ENCODE measurements at places on chromosomes 6 and 20.

DNA sequence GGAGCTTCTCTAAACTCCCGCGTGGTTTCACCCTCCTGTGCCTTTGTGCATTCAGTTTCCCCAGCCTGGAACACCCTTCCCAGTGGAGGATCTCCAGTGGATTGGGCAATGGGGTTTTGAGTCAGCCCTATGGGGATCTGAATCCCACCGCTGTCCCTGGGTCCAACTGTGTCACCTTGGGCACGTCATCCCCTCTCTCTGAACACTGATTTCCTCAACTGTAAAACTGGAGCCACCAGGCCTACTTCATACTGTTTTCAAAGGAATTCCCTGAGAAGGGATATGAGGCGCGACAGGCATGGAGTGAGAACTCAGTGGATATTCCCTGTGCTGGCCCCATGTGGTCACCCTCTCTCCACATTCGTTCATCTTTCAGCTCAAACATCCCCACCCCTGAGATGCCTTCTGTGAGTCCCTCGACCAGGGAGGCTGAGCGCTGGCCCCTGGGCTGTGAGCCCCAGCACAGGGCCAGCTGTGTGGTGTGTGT is 25.7 kb downstream of the MAFB start:
- DNase-seq, result no peak

DNA sequence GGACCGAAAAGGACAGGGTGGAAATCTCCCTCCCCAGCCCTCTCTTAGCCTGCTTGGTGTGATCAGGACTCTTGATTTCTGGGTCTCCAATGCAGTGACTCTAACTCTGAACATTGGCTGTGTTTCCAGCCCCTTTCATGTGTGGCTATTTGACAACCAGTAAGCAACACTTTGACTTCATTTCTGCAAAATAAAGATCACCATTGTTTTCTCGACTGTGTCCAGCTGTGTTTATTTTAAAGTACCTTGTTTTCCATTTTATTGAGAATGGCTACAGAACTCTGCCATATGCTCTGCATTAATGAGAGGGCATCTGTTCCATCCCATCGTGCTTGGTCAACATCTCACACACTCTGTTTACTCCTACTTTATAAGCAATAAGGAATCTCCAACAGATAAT is 60.9 kb upstream of the TAGAP start:
- peak; percentile 13 for DNase-seq

GRCh38 chr6:17202526-17202925 is 78.6 kb upstream of the RBM24 start:
- no peak for DNase-seq

- no peak for DNase-seq
Measured at GRCh38 chr6:113655761-113656160, 201.4 kb upstream of the MARCKS start.

DNA sequence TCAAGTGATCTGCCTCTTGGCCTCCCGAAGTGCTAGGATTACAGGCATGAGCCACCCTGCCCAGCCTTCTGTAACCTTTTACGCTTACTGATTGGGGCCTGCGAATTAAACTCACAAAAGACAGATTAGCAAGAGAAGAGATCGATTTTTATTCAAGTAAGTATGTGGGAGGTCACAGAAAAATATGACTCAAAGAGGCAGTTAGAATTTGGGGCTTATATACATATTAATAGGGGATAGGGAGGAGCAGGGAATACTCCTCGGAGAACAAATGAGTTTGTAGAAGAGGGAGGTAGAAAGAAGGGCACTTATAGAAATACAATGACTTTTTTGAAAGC is 78.9 kb downstream of the CD24 start:
- DNase-seq, result no peak

DNA sequence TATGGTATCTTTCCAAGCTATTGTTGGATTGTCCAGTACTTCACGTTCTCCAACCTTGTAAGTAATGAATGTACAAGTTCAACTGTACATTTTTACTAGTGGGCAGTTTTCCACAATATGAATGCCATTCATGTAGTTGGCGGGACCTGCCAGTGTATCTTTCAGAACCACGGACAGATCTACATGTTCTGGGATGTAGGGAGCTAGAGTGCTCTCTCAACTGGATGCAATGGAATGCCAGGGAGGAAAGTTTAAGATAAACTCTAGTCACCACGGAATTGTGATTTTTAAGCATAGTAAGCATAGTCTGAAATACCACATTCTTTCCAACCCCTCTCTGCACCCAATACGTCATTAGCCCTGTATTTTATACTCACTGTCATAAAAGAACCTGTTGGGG is 21.5 kb upstream of the HLA-C start:
- DNase-seq, result no peak

- no peak for DNase-seq
Measured at GRCh38 chr20:9160757-9161156, 91.9 kb downstream of the PLCB4 start.

DNA sequence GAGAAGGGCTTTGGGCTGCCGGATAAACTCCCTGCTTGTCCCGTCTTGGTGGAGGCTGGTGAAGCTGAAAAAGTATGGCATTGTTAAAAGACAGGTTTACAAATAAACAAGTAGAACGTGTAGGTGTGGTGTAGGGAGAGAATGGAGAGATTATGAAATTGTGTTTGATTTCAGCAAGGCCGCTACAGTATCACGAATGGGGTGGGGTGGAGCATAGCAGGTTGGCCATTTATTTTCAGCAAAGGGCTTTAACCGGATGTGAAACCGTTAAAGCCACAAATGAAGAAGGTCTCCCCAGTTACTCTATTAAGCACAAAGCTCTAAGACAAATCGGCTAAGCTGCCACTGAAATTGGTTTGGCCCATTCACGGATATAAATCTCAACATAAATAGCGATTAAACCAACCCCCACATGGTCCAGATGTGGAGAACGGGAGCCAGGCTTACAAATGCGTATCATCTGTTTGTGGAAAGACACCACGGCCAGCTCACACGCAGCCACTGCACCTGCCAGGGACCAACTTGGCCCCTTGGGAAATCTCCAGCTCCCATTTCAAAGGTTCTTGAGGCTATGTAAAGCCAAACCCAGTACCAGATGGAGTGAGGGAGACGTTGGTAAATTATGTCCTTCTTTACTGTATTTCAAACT is 94.0 kb downstream of the ZMYND8 start:
- no peak for DNase-seq

DNA sequence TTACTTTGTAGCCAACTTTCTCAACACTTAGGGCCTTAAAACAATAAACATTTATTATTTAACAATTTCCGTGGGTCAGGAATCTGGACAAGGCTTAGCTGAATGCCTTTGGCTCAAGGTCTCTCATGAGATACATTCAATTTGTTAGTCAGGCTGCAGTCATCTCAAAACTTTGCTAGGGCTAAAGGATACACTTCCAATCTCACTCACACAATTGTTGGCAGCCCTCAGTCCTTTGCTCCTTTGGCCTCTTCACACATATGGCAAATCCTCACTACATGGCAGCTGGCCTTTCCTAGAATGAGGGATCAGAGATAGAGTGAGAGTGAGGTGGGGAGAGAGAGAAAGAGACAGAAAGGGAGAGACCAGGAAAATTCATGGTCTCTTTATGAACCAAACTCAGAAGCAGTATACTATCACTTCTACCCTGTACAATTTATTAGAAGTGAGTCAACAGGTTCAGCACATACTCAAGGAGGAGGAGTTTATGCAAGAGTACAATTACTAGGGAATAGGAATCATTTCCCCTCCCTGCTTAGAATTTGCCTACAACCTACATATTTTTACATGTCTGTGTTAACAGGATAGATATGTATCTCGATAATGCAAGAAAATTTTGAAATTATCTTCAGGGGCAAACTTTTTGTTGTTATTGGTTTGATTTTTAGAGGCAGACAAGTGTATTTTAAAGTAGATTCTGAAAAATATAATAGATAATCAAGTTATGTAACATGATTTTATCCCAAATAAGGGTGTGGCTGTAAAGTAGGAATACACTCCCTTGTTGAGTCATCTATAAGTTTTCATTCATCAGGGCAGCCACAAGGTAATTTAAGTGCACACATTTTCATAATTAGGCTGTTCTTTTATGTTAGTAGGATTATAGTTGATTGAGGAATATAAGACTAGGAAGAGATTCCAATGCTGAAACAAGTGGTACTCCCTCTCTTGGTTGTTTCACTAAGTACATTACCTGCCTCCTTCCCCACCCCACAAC is 85.9 kb upstream of the HMGCLL1 start:
- DNase-seq, result no peak

DNA sequence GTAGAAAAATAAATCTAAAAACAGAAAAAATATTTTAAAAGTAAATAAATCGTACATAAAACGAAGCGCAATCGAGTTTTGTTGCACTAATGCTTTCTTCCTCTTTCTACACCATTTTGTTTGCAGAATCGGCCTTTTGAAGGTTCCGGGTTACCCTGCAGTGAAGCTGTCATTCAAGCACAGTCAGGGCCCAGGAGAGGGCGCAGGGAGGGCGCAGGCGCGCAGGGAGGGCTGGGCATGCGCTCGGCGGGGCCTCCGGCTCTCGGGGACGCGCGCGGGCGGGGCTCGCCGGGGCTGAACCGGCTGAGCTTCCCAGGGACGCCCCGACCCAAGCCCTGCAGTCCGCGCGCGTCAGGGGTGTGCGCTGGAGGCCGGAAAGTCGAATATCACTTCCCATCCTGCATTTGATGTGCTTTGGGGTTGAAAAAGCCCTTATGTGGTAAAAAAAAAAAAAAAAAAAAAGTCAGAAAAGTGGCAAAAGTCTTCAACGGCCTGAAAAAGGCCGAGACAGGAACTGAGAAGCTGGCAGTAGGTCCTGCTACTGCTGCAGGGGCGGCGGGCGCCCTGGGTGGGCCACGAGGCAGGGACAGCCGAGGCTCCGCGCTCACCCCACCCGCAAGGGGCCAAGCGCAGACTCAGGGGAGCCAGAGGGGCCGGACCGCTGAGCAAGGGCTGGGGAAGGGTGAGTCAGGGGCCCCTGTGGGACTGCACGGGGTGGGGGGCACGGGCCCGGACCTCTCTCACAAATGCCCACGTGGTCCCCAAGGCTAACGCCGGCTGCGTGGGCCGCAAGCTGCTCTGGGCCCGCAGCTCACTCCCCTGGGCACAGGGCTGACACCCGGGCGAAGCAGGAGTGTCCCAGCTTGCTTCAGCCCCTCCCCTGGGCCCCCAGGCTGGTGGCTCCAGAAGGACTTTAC is 40.5 kb downstream of the THBS2 start:
- peak; percentile 94 for DNase-seq

DNA sequence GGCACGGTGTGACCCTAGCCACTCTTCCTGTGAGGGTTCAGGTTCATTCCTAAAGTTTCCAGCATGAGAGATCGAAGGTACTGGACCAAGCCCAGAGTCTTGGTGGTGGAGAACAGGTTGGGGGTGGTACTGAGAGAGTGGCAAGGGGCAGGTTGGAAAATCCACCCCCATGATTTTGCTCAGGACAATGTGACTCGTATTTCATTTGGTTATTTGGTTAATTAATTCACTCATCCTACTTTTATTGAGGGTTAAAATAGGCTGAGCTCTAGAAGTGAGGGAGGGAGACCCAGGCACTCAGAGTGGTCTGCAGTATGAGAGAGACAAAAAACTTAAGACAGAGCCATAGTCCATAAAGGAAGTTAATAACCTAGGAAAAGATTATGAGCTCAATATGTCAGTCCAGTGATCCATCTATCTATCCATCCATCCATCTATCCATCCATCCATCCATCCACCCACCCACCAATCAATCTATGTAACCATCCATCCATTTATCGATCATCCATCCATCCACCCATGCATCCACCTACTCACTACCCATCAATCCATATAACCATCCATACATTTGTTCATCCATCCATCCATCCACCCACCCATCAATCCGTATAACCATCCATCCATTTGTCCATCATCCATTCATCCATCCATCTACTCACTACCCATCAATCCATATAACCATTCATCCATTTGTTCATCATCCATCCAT is 6.7 kb upstream of the BPIFB6 start:
- DNase-seq, result no peak

DNA sequence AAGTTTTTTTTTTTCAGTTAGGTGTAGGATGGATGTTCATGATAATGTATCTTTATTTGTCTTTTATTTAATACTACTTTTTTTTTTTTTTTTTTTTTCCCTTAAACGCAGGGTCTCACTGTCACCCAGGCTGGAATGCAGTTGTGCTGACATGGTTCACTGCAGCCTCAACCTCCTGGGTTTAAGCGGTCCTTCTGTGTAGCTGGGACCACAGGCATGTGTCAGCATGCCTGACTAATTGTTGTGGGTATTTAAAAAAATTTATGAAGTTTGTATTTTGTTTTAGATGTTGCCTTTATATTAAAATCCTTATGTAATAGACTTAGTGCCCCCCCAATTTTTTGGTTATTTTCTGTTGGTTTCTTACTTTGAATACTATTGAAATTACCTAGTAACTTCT is 42.6 kb downstream of the NCOA3 start:
- no peak for DNase-seq

GRCh38 chr6:36464233-36464632 is 21.4 kb downstream of the KCTD20 start:
- no peak for DNase-seq

- no peak for DNase-seq
Measured at GRCh38 chr20:38674765-38675133, 49.5 kb upstream of the SLC32A1 start.

DNA sequence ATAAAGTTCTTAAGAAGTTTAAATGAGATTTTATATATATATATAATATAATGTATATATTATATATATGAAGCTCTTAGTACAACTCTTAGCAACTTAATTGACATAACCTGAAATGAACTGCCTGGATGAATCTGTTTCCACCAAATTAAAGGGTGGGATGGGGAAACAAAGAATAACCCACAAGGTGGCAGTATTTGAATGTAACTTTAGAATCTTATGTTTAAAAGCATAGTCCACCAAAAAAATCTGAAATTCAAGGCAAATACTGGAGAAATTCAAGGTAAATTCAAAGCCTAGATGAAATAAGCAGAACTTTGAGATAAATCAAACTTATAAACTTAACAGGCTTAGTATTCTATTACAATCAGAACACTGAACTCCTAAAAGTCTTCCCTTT is 4.4 kb upstream of the IBTK start:
- DNase-seq, result no peak

DNA sequence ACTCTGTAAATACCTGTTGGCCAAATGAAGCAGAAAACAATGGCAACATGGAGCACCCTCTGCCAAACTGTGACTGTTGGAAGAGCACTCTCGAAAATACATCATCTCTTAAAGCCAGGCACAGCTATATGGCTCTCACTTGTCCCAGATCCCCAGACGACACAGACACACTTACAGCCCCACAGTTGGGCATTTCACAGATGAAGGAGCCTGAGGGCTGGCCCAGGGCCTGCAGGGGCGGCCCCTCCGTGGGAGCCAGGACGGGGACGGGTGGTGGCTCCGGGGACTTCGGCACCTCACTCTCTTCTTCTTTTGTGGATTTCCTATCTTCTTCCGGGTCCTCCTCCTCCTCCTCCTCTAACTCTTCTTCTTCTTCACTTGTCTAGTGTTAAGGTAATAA is 18.4 kb upstream of the MRPS10 start:
- DNase-seq, result no peak

DNA sequence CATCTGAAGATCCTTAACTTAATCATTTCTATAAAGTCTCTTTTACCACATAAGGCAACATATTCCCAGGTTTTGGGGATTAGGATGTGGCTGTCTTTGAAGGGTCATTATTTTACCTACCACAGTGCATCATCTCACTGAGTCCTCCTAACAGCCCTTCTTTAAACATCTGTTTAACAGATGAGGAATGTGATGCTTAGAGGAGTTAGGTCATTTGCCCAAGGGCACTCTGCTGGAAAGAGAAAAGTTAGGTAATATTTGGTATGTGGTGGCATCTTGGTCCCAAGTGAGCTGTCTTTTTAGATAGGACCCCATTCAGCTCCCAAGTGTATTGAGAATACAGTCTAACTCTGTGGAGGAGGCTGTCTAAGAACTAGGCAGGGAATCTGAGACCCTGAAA is 11.0 kb downstream of the MMP24 start:
- DNase-seq, result no peak

Measured in natural killer cell treated with Interleukin-12 subunit alpha and Interleukin-12 subunit beta and Interleukin-15 and Interleukin-18, amount 100 ng/mL, for 72 hours (primary cell).